ENCODE measurements at places on chromosomes 2 and 18. TPM values are rescaled to one million over a fixed set of nuclear protein-coding genes. Genes with fewer than 3 reads are reported as not detected.

The REG3A gene
- total RNA-seq: not detected

The COL4A4 gene
- 0.13 TPM for total RNA-seq

DNA sequence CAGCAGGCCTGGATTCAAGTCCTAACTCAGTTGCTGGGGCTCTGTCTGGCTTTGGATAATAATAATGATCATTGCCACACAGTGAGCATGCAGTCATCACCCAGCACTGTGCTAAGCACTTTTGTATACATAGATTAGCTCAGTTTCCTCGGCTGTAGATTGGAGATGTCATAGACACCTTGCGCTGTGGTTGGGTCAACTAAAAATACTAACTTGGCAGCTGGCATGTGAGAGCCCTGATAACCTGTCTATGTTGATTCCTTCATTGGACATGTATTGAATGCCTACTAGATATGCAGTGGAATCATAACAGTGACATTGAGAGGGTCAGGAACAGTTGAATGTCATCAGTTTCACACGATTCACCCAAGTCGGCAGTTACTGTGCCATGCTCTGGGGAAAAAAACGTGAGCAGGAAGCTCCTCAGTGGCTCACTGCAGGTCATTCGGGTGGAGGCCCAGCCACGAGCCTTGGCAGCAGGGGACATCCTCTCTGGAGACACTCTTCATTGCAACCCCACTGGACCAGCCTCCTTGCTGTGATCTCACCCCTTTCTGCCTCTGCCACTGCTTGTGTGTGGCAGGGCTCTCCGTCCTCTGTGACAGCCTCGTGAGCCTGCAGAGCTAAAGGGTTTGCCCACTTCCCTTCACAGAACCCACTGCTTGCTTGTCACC is 85.3 kb downstream of the NPAS2 start:
- DNase-seq: no peak

DNA sequence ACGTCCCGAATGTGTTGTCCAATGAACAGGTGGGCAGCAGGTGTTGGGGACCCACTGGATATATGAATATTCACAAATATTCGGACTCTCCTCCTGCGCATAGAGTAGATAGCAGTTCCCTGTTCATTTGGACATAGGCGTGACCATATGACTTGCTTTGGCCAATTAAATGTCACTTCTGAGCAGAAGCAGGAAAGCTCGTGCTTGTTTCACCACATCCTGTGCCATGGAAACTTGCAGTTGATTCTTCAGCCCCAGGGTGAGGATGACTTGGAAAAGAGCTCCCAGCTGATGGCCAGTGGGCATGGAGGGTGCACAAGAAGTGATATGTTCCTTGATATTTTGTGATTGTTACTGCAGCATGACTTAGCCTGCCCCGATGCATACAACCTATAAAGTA is 52.6 kb downstream of the PTPRM start:
- DNase-seq: no peak

DNA sequence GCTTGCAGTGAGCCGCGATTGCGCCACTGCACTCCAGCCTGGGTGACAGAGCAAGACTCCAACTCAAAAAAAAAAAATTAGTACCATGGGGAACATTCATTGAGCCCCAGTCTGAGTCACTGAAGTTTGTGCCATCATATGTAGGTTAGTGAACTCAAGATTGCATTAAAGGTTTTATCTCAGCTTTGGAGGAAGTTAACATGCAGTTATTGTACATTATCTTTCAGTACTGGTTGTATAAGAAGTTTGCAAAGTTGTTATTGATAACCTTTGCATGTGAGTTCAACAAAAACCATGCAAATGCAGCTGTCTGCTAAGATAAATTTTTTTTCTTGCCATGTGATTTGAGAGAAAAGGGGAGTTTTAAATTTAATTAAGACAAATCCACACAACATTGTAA is 95.7 kb downstream of the MEIS1 start:
- no peak for DNase-seq

- peak; percentile 21 for DNase-seq
Measured at GRCh38 chr2:46198164-46198883, 98.9 kb upstream of the EPAS1 start.

GRCh38 chr2:103265521-103265920 is 503.7 kb downstream of the TMEM182 start:
- DNase-seq: peak; percentile 0

DNA sequence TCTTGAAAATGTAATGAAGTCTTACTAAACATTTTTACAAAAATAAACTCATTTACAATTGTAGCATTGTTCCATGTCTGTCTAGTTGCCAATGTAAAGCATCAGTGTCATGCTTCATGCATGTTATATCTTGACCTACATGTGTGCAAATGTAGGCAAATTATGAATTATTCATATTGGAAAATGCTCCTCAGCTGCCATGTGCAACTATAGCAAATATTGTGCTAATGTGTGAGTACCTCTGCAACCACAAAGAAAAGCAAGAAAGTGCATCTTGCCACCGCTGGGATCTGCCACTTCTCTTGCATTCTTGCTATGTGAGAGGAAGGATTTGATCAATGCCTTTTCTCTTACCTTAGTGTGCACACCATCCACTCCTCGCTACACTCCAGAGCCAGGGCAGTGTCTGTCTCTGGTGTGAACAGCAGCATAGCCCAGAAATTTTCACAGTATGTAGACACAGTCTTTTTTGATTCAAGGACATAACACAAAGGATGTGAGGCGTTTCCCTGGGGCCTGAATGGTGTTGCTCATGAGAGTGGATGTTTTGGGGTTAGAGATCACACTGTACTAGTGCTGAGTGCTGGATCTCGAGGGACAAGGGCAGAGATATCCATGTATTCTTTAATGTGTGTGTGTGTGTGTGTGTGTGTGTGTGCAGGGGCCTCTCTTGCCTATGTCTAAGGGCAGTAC is 47.6 kb upstream of the HAAO start:
- no peak for DNase-seq

- DNase-seq: no peak
Measured at GRCh38 chr18:29540548-29540947, 1363.6 kb upstream of the CDH2 start.

All from muscle of leg (tissue), 16 donors.